ENCODE measurements at places on chromosomes 16 and 17.

DNA sequence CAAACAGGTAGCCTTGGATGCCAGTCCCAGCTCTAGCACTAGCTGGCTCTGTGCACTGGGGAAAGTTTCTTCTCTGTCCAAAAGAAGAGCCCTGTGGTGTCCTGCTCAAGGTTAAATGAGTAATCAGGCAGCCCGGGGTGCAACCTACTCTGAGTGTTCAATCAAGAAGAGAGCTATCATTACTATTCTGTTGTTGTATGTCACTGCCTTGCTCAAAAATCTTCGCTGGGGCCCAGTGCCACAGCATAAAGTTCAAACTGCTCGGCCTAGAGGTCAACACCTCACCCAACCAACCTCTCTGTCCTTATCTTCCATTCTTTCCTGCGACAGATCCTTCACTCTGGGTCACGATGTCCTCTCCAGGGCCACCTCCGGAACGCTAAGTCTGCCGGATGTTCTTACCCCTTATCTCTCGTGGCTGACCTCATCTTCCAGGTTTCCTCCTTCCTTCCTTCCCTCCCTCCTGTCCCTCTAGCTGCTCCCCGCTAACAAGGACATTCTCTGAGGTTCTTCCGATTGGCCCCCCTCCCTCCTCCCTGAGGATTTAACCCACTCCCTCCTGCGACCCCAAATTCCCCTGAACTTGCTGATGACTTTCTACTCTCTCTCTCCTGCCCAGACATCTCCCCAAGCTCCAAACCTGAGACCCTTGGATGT is 4.4 kb downstream of the FDXR start:
- no peak for DNase-seq

DNA sequence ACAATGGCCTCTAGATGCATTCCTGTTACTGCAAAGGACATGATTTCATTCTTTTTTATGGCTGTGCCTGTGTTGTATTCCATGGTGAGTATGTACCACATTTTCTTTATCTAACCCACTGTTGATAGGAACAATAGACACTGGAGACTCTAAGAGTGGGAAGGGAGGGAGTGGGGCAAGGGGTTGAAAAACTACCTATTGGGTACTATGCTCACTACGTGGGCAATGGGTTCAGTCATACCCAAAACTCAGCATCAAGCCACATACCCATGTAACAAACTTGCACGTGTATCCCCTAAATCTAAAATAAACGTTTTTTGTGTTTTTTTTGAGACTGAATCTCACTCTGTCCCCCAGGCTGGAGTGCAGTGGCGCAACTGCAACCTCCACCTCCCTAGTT is 47.1 kb upstream of the SCNN1B start:
- DNase-seq: no peak

- DNase-seq: no peak
These were observed 888 bp downstream of the CDH1 start for GRCh38 chr16:68737730-68738629.

DNA sequence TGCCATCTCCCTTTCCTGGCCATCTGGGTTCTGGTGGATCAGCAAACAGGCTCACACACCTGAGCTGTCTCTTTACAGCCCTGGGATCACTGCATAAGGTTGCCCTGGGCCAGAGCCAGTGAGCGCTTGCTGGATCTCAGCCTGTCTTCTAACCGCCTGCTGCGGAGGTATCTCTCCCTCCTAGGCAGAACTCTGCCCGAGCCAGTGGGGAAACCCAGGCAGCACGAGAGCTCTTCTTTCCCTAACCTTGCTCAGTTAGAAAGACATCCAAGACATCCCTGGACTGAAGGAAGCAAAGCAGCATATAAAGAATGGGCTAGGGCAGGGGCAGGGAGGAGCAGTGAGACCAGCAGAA is 6.4 kb downstream of the HAS3 start:
- DNase-seq: no peak

DNA sequence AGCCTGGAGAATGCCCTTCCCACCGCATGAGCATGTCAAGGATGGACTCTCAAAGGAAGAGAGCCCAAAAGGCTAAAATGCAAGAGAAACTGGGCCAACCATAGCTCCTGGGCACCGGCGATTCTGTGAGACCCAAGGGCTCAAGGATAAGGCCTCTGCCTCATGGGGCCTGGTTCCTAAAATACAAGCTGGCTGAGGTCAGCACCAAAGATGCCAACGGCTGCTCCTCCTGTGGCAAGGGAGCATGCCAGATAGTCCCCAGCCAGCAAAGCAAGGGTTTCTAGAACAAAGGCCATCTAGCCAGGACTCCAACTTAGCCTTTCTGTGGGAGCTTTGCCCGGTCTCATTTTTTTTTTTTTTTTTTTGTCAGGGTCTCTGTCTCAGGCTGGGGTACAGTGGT is 20.1 kb downstream of the GPRC5B start:
- DNase-seq: no peak

DNA sequence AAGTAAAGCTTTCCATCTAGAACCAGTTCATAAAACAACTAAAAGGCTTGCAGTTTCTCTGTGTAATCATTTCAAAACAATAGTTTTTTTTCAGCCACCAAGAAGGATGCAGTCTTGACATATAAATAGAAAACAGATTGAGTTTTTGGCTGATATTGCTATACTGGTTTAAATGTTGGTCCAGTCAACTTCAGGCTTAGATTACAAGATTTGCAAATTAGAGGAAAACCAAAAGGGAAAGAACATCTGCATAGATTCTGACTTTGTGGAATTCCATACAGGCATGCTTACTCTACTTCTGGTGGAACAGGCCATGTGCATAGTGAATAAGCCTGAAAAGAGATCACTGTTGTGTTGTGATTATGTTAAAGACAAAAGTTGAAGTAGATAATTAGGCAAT is 150.3 kb downstream of the BCAS3 start:
- no peak for DNase-seq

DNA sequence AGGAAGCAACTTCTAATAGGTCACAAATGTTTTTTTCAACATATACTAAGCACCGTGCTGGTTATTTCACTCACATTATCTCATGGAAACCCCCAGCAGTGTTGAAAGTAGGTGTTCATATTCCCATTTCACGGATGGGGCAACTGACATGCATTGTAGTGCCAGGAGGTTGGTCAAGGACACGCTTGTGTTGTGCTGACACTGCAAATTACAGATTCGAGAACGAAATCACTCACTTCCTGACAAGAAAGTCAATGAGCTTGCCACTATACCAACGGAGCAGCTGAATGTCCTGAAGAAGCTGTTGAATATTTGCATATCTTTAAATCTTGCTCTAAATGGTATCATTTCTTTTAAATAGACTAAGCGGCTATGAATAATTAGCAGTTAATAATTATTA is 378.0 kb upstream of the C16orf82 start:
- DNase-seq: no peak

- DNase-seq: no peak
These were observed 231.2 kb downstream of the FOXL1 start for GRCh38 chr16:86809458-86809955.

GRCh38 chr17:5533486-5534315 is 47.3 kb downstream of the MIS12 start:
- DNase-seq: no peak

DNA sequence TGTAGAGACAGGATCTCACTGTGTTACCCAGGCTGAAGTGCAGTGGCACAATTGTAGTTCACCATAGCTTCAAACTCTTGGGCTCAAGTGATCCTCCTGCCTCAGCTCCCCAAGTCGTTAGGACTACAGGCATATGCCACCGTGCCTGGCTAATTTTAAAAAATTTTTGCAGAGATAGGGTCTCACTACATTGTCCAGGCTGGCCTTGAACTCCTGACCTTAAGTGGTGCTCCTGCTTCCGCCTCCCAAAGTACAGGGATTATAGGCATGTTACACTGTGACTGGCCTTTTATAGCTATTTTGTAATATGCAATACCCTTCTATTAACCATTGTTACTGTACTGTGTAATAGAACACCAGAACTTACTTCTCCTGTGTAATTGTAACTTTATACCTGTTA is 139.3 kb upstream of the ZNF267 start:
- DNase-seq: no peak

- no peak for DNase-seq
These were observed 155.1 kb downstream of the C16orf95 start for GRCh38 chr16:87161822-87162676.

DNA sequence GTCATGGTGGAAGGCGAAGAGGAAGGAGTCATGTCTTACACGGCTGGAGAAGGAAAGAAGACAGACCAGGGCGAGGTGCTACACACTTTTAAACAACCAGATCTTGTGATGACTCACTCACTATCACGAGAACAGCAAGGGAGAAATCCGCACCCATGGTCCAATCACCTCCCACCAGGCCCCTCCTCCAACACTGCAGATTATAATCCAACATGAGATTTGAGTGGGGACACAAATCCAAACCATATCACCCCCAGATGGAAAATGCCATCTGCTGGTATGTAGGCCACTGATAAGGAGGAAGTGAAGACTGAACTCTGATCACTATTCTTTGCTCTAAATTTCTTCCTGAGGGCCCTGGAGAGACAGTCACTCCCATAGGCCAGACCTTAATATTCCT is 7.5 kb upstream of the ITGAX start:
- DNase-seq: no peak

DNA sequence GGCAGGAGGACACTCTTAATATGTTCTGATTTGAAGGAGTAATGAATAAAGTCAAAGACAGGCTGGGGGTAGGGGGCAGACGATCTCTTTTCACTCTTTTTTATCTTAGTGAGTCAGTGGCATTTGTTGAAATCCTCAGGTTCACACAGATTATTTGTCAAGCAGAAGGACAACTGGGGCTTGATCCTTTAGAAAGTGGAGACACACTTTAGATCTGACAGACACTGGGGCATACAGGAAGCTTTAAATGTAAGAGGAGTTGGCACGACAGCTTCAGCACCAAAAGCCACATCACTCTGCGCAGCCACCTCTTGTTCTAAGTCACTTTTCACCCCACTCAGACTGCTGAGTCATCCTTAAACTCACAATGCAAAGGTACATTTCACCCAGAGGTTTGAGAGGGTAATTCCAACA is 121.5 kb downstream of the STXBP4 start:
- DNase-seq: no peak

- DNase-seq: no peak
These were observed 115.7 kb downstream of the BANP start for GRCh38 chr16:88066680-88067529.

DNA sequence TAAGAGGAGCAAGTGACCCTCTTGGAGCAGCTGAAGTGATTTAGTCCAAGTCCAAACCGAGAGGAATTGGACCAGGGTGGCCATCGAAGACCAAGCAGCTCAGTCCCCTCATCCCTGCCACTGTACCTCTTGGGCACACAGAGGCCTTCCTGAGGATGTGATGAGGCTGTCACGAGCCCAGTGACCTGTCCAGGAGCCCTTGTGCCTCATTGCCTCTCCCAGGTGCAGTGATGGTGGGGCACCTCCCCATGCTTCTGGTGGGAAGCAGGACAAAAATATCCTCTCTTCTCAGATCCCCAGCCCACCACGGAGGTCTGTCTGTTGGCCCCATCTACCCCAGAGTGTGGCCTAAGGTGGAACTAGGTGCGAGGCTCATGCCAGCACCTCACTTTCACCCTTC is 2.7 kb upstream of the CD300LG start:
- DNase-seq: no peak

DNA sequence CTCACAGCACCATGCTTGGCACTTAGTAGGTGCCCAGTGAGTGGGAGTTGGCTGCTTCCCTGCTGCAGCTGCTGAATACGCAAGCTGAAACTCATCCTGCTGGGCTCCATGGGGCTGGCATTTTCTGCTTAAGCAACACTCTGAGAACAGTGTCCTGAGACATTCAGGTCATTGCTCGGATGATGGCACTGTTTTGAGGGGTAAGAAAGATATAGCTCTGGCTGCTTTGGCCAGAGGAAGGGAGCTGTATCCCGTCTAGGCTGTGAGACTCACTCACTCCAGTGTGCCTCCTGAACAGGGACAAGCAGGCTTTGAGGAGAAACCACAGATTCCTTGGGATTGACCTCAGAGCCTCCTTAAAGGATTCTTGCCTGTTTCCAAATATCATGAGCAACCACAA is 120.5 kb downstream of the CLEC16A start:
- DNase-seq: no peak

GRCh38 chr17:57110579-57111325 is 25.7 kb downstream of the AKAP1 start:
- DNase-seq: no peak

- DNase-seq: no peak
These were observed 5.5 kb upstream of the VKORC1 start for GRCh38 chr16:31099860-31100638.

DNA sequence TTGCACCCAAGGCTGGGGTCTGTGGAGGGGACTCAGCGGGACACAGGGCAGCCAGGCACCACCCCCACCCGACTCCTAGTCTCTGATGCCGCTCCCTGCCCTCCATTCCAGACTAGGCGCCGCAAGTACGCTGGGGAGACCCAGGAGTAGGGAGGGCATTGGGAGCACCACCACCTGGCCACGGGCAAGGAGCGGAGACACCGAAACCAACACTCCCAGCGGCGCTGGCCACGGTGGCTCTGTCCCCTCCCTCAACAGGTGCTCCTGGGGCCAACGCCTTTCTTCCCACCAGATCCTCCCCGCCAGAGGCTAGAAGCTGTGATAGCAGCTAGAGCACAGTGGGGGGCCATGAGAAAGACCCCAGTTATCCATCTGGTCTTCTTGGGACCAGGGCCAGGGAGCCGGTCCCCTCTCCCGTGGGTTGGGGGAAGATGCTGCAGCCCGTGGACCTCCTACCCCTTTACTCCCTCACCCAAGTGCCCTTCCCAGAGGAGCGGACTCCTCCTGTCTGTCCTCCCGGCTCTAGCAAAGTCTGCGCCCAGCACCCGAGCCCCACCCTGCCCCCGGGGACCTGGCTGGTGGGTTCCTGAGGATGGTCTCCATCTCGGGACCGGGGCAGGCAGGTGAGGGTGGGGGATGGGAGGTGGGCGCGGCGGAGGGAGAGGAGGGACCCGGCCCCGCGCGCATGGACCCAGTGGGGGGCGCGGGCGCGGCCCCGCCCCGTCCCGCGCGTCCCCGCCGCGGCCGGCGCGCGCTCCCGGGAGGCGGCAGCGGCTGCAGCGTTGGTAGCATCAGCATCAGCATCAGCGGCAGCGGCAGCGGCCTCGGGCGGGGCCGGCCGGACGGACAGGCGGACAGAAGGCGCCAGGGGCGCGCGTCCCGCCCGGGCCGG is at the start of gene SYNGR3:
TSS of gene SYNGR3 (plus strand) at position 762 of the 892 bp plus-strand sequence. CDS start 133 bp downstream, outside the sequence.
- DNase-seq: no peak

- DNase-seq: no peak
These were observed 121.3 kb upstream of the GSE1 start for GRCh38 chr16:85491798-85492294.

- no peak for DNase-seq
These were observed 28.9 kb downstream of the ZDHHC7 start for GRCh38 chr16:84982434-84982833.

DNA sequence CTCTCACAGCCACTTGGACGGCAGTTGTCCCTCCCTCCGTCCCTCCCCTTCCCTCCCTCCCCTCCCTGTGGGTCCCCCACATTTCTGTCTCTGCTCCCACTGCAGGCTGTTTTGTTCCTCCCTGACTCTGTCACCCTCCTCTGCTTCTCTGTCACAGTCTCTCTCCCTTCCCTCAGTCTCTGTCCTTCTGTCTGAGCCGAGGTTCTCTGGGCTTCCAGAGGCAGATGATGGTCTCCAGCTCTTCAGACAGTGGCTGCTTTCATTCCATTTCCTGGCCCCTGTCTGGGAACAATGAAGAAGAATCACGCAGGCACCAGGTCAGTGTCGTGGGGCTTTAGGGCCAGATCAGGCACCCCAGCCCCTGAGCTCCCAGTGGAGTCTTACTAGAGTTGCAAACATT is 8.8 kb upstream of the CYB561 start:
- no peak for DNase-seq

GRCh38 chr17:77577491-77577890 is 381.0 kb upstream of the TNRC6C start:
- DNase-seq: no peak

Measured in cortex of kidney (tissue), 1 donor.